ENCODE measurements at places on chromosomes 2 and 18.

- no peak for DNase-seq
These were observed 74.2 kb downstream of the INO80D start for GRCh38 chr2:206011795-206012194.

DNA sequence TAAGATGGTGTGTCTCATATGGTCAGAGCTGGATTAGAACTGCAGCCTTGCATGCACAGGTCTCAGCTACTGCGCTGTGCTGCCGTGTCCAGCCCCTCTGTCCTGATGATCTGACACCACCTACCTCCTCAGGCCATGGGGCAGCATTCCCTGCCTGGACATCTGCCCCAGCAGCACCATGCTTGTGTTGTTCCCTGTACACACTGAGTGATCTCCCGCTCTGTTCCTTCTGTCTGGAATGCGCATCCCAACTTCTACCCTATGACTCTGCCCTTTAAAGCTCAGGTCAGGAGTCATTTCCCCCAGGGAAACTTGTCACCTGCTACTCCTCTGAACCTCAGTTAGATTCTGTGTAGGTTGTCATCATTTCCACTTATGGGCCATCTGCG lies 157.4 kb upstream of the TTC39C start:
- DNase-seq = no peak

DNA sequence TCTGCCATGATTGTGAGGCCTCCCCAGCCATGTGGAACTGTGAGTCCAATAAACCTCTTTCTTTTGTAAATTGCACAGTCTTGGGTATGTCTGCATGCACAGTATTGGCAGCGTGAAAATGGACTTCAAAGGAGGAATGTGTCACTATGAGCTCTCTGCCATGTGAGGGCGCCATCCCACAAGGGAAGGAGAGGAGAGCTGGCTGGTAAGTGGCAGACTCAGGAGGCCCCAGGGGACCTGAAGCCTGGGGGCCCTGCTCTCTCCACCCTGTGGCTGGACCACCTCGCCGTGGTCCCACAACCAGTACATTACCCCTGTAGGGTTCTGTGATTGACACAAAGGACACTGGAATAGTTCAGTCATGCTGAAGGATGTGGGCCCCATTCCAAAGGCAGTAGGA lies 122.1 kb downstream of the RPIA start:
- no peak for DNase-seq

DNA sequence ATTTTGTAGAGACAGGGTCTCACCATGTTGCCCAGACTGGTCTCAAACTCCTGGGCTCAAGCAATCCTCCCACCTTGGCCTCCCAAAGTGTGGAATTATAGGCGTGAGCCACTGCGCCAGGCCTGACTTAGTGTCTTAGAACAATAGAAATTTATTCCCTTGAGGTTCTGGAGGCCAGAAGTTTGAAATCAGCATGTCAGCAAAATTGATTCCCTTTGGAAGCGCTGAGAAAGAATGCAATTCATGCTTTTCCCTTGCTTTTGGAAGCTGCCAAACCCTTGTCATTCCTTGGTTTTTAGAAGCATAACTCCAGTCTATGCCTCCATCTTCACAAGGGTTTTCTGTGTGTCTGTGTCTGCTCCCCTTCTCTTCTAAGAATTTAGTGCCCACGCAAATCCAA lies 20.7 kb downstream of the ST8SIA3 start:
- DNase-seq = no peak

DNA sequence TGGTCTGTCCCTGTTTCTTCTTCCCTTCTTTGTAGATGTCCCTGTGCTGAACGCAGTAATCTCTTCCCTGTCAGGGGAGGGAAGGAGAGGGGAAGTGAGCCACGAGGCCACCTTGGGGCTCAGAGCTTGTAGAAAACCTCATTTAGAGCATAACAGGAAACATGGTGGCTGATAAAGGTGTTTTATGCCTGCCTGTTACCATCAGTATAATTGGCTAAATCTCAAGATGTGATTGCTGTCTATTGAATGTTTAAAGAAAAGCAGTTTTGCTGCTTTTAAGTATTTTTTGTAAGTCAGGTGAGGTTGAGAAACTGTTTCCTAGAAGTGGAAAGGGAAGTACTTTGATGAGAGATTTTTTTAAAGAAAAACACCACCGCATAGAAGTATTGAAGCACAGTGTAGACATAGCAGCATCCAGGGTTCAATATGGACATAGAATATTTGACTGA lies 59.7 kb upstream of the PDK1 start:
- no peak for DNase-seq

- peak; percentile 32 for DNase-seq
These were observed 4.5 kb upstream of the MYO5B start for GRCh38 chr18:50199346-50199855.

GRCh38 chr2:174247474-174248186 lies 702 bp downstream of the OLA1 start:
- no peak for DNase-seq

DNA sequence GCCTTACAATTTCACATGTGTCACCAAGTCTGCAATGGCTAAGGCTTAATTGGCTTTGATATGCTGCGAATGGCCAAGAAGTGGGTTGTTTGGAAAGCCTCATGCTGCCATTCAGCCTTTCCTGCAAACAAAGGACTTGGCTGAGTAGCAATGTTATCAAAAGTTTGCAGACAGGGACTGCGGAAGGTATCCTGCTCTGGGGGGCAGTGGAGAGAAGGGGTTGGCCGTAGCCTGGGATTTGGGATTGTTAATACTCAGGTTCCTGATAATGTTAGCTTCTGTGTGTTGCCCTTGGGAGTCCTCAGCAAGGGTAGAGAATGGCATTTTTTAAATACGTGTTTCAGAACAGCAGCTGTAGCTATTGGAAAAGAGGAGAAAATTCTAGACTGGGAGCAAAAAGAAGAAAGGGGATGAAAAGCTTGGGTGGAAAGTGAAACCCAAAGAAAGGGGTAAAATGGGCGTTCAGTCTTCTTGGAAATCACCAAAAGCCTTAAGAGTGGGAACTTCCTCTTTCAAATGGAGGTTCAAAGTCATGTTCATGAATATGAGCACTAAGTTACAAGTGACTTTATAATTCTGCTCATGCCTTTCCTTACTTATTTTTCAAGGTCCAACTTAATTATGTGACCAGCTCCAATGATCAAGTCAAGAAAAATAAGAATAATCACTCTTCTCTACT lies 325.1 kb downstream of the RNF144A start:
- no peak for DNase-seq

DNA sequence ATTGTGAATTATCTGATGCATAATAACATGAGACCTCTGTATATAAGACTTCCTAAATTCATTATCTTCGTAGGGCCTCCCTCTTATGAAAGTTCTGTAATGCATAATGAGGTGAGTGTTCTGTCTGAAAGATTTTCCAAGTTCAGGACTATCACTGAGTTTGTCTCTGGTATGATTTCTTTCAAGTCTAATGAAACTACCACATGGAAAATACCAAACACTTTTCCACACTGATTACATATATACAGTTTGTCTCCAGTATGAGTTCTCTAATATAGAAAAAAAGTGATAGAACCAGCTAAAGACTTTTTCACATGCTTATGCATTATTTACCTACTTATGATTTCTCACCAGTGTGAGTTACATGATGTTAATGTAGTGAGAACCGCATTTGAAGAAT lies 34.7 kb downstream of the CTNNA2 start:
- DNase-seq = no peak

DNA sequence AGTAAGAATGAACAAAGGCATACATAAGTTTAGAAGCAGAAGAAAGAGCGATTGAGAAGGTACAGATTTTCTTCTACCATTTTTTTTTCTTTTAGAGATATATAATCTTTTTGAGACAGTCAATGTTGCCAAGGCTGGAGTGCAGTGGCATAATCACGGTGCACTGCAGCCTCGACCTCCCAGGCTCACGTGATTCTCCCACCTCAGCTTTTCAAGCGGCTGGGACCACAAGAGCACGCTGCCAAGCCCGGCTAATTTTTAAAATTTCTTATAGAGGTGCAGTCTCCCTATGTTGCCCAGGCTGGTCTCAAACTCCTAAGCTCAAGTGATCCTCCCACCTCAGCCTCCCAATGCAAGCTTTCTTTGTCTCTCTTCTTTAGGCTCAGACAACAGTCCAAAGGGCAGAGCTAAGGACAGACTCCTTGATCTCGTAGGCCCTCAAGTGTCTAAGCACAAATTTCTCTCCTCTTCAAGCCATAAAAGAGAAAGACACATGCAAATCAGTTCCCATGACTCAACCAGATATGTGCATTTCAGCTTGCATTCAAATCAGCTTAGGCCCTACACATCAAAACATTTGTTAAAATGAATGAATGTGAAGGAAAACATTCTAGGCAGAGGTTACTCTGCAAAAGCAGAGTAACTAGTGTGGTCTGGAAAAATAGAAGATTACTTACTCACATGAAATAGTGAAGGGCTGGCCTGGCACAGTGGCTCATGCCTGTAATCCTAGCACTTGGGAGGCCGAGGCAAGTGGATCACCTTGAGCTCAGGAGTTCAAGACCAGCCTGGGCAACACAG lies 18.0 kb downstream of the ITSN2 start:
- DNase-seq = no peak

GRCh38 chr2:13128139-13128538 lies 411.4 kb downstream of the TRIB2 start:
- no peak for DNase-seq

DNA sequence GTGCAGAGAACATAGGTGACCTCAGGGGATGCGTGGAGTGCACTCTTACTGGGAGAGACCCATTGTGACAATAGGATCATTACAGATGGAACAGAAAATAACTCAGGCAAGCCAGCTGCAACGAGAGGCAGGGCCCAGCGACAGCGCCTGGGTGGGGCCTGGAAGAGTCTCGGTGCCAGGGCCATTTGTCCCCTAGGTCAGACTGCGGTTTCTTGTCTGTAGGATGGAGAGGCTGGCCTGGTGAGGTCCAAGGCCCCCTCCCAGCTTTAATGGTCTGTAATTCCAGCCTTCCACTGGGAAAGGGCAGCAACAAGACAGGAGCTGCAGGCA lies 208.6 kb upstream of the APCDD1 start:
- DNase-seq = no peak

DNA sequence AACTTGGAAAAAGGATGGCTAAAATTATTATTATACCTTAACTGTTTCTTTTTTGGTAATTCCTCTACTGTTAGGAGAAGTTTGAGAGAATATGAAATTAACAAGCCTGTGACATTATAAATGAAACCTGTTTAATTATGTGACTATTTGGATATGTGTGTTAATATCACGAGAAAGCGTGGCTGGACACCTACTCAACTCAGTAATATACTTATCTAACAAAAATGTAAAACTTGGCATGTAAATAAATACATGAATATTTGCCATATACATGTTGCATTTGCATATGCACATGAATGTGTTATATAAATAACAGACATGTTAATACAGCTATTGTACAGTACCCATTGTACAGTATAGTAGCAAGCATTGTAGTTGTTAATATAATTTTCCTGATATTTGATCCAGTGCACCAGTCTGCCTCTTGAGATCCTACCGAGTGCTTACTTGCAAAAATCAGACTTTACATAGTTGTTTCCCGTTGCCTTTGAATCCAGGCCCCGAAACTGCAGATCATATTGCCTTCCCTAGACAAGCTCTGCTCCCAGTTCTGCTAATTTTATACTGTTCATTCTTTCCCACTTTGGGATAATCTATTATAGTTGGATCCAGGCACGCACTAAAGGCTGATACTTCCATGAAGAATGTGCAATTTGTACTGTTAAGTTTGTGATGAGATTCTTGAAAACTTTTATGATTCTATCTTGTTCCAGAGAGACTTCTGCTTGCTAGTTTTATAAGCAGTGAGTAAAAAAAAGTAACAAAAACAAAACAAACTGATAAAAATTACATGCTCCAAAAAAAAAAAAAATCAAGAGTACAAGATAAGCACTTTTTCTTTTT lies 395.6 kb downstream of the ARHGAP15 start:
- peak; percentile 51 for DNase-seq

Data from muscle of arm (tissue), 14 donors.